ENCODE measurements at places on chromosomes 7 and 10. TPM values are rescaled to one million over a fixed set of nuclear protein-coding genes. Genes with fewer than 3 reads are reported as not detected.
A peak's percentile ranks its signal among the peaks of the same experiment; 100 is the strongest.

DNA sequence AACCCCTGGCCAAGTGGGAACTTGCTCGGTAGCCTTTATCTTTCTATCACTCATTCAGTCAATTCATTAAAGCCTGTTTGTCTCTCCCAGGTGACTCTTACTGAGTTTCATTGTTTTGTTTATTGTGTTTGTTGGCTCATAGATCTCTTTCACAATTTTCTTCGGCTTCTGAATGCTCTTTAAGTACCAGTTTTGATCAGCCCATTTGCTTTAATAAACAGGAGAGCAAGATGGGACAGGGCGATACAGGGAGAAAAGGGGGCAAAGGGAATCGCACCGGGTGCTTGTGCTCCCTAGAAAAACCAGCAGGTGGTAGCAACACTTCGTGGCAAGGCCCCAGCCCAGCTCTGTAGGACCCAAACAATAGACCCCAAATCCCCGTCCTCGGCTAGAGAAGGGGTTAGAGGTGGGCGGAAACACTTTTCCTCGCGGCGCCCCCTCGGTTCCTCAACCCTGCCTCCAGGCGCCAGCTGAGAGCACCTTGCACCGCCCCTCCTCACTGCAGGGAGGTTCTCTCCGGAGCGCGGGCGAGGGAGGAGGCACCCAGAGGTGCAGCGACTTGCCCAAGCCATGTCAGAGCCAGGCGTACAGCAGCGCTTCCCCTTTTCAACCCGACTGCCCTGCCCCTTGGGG lies 1.0 kb upstream of the EPHB6 start:
- peak; percentile 91 for DNase-seq

ACSM6 gene
- total RNA-seq = 0.30 TPM

GRCh38 chr7:43877968-43878864 lies 8.9 kb upstream of the MRPS24 start:
- no peak for DNase-seq

MYL7 gene
- total RNA-seq = 2,493 TPM

FRAT2 gene
- total RNA-seq = 4.8 TPM

EEPD1 gene
- 6.6 TPM for total RNA-seq

DNA sequence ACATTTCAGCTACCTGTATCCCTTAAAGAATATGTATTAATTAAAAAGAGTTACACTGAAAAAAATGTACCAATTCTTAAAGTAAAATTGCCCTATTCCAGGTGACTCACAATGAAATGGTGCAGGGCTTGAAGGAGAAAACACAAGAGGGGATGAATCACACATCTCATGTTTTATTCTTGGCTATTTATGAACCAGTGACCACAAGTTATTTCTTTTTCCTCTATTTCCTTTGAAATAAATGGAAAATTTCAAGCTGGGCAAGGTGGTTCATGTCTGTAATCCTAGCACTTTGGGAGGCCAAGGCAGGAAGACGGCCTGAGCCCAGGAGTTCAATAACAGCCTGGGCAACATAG lies 106.8 kb downstream of the UBE2H start:
- DNase-seq = no peak

INA gene
- 0.08 TPM for total RNA-seq

GRCh38 chr7:93232673-93233018 lies 480 bp downstream of the VPS50 start:
- DNase-seq = no peak

- no peak for DNase-seq
Measured at GRCh38 chr10:114611617-114612016, 46.5 kb downstream of the ABLIM1 start.

KIAA1549 gene
- 1.4 TPM for total RNA-seq

FAM241B gene
- total RNA-seq = 5.7 TPM

- no peak for DNase-seq
Measured at GRCh38 chr10:80203835-80204676, 1.3 kb downstream of the ANXA11 start.

GRCh38 chr10:133015816-133016462 lies 71.8 kb upstream of the ADGRA1 start:
- DNase-seq = no peak

DNA sequence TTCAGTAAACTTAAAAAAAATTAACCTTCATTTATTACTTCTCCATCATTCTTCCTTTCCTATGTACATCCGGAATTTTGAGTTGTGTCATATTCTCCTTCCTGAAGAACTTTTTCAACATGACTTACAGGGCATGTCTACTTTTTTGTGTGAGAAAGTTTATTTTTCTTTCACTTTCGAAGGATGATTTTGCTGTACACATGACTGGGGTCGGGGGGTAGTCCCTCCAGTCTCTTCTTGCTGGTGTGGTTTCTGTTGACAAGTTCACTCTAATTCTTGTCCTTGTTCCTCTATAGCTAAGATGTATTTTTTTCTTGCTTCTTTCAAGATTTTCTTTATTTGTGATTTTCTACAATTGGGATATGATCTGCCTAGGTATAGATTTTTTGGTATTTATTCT lies 55.8 kb downstream of the INPP5A start:
- no peak for DNase-seq

ABCC2 gene
- 0.30 TPM for total RNA-seq

SNCG gene
- total RNA-seq = 9.3 TPM

DNA sequence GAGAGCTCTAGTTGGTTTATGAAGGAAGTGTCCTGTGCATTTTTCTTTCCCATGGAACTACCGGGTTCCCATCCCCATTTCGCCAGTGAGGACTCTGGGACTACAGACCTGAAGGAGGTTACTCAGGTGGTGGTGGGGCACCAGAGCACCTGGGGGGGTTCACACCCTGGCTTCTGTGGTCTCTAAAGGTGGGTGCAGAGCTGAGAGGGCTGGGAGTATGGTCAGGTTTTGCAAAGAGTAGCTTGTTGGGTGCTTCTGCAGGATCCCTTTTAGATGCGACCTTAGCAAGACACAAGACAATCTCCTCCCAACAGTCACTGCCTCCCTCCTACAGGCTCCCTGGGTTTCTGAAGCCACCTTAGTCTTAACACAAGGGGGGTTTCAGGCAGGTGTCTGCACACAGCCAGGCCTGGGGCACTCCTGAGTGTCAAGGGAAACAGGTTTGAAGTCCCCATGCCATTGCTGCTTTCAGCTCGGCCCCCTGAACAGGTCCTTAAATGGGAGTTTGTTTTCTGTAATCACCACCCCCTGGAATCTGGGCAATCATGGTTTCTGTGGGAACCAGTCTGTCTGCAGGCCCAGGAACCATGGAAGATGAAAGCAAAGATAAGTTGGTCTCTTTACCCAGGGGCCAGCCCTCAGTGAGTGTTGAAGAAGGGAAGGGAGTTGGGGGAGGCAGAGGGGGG lies 9.9 kb upstream of the CXCL12 start:
- DNase-seq = peak; percentile 41

ADCY1 gene
- 2.9 TPM for total RNA-seq

DNA sequence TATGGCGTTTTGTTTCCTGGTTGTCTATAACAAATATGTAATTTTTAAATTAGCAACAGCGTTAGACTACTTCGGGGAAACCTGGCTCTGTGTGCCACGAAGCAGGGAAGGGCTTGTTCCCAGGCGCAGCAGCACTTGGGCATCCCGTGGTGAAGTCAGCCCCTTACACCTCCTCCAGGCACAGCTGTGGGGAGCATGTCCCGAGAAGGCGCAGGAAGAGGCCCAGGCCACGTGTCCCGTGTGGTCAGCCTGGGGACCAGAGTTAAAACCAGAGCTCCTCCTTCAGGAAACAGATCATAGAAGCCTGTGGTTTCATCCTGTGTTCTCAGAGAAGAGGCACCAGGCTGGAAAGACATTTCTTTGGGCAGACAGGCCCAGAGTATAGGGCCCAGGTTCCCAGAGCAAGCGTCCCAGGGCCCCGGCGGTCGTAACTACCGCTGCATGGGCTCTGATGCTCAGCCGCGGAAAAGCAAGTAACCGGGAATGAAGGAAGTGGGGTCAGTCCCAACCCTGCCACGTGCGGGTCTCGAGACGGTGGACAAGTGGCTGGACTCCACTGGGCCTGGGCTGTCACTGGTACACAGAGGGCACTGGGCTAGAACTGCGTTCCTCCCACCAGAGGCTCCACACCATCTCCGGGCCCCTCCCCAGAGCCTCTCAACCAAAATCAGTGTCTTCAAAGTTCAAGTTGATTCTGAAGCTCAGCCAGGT lies 7.1 kb downstream of the NUDT1 start:
- peak; percentile 84 for DNase-seq

- no peak for DNase-seq
Measured at GRCh38 chr10:12844811-12845483, 156.6 kb downstream of the CCDC3 start.
